Bone marrow (tissue), 2 donors: ENCODE measurements at places on chromosomes 1 and 21.

DNA sequence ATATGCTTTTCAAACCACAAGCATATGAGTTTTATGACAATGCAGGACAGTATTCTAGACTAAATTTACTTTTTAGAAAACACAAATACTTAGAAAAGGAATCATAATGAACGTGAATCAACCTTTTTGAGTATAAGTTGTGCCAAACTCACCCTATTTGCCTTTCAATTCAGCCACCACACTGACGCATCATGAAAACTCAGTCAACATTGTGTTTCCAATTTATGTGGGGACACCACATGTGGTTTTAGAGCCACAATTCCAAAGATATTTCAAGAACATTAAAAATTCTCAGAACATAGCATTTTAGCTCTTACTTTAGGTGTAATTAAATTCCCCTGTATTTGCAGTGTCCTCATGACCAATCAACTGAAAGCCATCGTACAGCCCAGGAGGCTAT is 118.8 kb downstream of the PTBP2 start:
- no peak for DNase-seq

- no peak for DNase-seq
Observed at GRCh38 chr1:84919461-84919970, 26.5 kb upstream of the LPAR3 start.

GRCh38 chr21:31203431-31204054 is 140.5 kb downstream of the TIAM1 start:
- DNase-seq = no peak

DNA sequence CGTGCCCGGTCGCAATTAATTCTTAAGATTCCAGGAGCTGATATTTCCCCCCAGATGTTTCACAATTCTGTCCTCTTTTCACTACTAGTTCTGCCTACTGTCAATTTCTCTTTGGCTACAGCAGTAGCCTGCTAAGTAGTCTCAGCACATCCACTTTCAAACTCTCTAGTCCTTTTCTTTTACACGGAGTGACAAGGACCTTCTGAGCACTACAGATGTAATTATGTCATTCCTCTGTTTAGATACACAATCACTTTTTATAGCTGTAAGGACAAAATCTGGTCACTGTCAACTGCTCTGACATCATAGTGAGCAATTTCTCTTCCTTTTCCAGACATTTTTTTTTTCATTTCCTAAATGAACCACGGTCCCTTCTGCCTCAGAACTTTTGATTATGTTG is 421.7 kb upstream of the CHRM3 start:
- no peak for DNase-seq

GRCh38 chr1:228375578-228376261 is 30.9 kb downstream of the TRIM11 start:
- no peak for DNase-seq
